ENCODE measurements at places on chromosomes 13 and 19.

- DNase-seq = no peak
Measured at GRCh38 chr19:39078436-39079200, 5.5 kb upstream of the ACP7 start.

DNA sequence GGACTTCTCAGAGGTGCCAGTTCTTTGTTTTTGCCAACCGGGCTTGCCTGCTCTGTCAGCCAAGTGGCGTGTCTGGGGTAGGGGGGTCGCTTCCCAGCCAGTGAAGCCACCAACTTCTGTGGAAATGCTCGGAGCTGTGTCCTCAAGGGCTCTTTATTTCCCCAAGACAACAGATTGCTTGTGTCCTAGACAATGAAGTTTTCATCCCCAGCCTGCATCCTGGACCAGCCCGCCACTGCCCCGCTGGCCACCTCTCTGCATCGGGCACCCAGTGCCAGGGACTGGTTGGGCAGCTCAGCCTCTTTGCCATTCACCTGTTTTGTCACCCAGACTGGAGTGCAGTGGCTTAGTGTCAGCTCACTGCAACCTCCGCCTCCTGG, 3.7 kb downstream of the RAB11B start:
- peak; percentile 58 for DNase-seq

DNA sequence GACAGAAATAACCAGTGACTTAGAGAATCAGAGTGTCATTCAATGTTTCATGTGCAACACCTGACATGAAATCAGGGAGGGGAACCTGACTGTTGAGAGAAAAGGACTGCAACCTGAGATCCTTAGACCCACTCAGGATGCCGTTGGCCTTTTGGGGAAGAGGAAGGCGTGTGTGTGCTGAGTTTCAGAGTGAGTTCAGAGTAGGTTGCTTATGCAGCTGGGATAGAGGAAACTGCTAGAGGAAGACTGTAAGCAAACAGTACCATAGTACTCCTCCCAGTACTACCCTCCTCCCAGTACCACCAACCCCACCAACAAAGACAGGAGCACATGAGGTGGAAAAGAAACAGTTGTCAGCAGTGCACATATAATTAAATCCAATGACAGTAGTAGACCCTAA, 63.7 kb downstream of the KL start:
- no peak for DNase-seq

- DNase-seq = no peak
Measured at GRCh38 chr19:13985771-13986347, 20.3 kb downstream of the RFX1 start.

GRCh38 chr13:79692846-79693245, 211.9 kb downstream of the NDFIP2 start:
- DNase-seq = no peak

- DNase-seq = no peak
Measured at GRCh38 chr13:41461527-41462139, 4.3 kb downstream of the RGCC start.

DNA sequence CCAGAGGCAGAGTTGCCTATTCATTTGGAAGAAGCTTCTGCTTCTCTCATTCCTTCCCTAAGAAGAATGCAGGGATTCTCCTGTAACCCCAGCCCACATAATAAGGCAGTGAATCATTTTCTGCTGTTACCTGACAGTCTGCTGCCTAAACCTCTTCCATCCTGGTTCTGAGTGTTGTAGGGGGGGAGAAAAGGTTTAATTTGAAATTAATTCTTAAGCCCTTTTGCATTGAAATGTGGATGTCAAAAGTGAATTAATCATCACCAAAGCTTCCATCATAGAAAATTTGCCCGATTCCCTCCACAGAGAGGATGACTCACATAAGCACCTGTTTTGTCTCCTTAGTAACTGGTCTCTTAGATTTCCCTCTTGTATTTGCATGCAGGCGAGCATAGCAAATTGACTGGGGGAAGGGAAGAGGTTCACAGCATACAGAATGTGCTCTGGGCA, 146.7 kb upstream of the FNDC3A start:
- no peak for DNase-seq

Measured in posterior vena cava (tissue), 2 donors.